Activated T-helper 2 cell treated with anti-CD3 and anti-CD28 coated beads, Interferon-gamma antibody, Interleukin-2, Interleukin-4, amounts not matched to agents 10 μg/mL and 5 μg/mL and 100 μg/mL, durations not matched to agents 14 hours and 24 hours and 36 hours (primary cell): ENCODE measurements at places on chromosomes 5 and 9.

GRCh38 chr5:154701181-154701580 is 54.0 kb upstream of the LARP1 start:
- no peak for DNase-seq

- no peak for DNase-seq
These were observed 91.2 kb downstream of the RFK start for GRCh38 chr9:76302947-76303550.

- DNase-seq = no peak
These were observed 66.7 kb upstream of the PRDM9 start for GRCh38 chr5:23440703-23441102.

DNA sequence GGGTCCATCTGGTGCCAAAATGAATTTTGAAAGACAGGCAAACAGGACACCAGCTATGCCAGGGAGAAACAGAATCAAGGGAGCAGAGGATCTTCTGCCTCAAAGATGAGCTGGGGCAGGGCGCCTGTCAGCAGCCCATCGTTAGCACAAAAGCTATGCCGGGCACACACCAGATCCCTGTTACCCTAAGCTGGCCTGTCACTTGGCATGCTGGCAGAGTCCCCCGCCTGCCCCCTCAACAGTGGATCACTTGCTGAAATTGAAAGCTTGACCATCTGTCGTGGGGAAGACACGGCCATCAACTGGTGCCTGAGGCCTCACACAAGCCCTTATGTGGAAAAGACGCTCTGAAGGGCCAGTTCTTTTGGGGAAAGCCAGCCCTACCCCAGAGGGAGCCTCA is 256.4 kb downstream of the EBF1 start:
- no peak for DNase-seq

DNA sequence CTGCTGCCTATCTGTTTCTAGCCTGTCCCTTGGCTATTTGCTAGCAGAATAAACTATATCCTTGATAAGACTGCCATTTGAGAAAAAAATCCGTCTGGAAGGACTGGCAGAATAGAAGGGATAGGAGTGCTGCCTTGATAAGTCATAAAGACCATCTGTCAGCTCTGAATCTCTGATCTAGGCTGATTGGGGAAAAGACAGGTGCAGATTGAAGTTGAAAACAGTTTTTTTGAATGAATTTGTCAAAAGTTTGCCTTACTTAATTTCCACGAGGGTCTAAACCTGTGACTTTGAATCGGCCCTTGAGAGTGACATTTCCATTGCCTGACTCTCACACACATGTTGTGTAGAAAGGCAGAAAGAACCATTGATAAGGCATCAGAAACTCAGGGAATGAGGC is 218.6 kb downstream of the MAN2A1 start:
- no peak for DNase-seq

- no peak for DNase-seq
These were observed 191.1 kb upstream of the DMRT1 start for GRCh38 chr9:650362-650761.

- no peak for DNase-seq
These were observed 138.4 kb upstream of the ALDH1B1 start for GRCh38 chr9:38254151-38254550.

DNA sequence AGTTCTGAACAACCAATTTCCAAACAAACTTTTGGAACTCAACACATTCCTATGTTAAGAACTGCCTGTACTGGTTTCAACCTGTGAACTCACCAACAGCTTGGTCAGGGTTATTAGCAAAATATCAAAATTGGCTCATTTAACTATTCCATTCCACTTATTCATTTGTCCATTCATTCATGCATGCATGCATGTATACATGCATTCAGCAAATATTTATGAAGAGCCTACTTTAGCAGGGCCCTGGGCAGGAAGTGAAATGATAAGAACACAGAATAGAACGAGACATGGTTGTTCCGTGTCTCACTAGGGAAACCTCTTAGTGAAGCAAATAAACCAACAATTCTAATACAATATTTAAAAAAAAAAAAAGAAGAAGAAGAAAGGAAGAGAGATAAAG is 107.4 kb downstream of the GLIS3 start:
- no peak for DNase-seq

DNA sequence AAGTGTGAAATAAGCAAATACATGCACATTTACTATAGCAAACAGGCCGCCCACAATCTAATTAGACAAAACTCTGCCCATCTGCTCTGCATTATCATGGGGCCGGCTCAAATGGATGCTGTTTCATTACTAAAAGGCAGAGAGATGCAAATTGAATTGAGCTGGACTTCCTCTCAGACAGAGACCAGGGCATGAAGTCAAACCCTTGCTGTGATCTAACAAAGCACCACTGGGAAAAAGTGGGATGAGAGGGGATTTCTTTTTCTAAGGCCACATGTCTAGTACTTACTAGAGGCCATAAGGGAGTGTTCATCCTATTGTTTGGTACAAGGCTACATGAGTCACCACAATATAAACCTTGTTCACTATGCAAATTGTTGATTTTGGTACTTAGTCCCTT is 614.7 kb downstream of the ISL1 start:
- DNase-seq = no peak

GRCh38 chr5:37554938-37555337 is 175.8 kb downstream of the WDR70 start:
- DNase-seq = no peak

- no peak for DNase-seq
These were observed at the start of gene ARL14EPL for GRCh38 chr5:116032094-116032517. Gene ARL14EPL, plus strand, starts transcription at chr5:116032472. Its CDS starts 18,994 bp downstream, at chr5:116051466.

DNA sequence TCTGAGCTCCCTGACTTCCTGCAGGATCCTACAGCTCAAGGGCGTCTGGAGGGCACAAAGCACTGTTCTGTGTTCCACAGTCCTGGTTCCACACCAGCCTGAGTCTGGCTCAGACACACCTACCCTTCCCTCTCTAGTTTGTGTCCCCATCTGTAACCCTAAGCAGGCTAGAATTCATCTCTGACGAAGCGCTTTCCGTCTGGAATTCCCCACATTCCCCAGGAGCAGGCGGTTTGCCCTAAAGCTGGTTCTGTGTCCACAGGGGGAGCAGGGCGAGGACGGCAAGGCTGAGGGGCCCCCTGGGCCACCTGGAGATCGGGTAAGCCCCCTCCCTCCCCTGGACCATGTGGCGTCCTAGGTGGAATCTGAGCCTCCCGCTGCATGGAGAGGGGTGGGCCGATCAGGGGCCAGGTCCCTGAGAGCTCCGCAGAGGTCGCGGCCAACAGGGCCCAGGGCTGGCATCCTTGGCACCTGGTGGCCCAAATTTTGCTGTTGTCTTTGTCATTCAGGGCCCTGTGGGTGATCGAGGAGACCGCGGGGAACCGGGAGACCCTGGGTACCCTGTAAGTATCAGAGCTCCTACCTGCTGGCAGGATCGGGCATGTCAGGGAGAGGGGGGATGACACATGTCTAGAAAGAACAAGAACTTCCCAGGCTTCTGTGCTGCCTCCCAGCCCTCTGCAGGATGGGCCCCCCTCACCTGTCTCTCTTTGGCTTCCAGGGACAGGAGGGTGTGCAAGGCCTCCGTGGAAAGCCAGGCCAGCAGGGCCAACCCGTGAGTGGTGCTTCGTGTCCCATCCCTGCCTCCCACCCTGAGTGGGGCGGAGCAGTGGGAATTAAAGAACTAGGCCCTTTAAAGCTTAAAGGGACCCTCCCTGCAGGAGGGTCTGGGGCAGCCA is 34.5 kb upstream of the ORM1 start:
- no peak for DNase-seq

- DNase-seq = no peak
These were observed 80.7 kb upstream of the C9orf72 start for GRCh38 chr9:27653957-27654356.

DNA sequence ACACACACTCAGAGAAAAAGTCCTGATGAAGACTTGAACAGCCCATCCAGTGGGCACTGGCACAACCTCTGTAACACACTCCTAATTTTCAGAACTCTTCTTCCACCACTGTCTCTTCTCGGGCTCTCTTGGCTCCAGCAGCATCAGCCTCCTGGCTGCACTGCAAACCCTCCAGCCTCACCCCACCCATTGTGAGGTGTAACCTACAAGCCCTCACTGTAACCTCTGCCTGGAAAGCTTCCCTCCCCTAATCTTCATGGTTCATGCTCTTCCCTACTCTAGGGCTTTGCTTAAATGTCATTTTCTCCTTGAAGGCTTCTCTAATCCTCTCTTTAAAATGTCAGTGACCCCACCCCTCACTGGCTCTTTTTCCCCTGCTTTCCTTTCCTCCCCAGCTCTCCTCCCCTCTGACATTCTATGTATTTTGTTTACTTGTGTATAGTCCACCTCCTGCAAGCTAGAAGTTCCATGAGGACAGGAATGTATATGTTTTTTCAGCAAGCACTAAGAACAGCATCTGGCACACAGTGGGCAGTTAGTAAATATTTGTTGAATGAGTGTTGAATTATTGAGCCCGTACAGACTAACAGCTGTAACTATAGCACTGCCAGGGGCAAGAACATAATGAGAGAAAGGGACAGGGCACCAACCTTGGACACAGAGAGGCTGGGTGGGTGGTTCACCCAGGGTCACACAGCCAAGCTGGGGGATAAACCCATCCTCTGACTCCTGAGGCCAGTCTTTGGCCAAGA is 76.4 kb downstream of the ESM1 start:
- DNase-seq = no peak

- no peak for DNase-seq
These were observed 1635.4 kb upstream of the C9orf72 start for GRCh38 chr9:29208670-29209069.

DNA sequence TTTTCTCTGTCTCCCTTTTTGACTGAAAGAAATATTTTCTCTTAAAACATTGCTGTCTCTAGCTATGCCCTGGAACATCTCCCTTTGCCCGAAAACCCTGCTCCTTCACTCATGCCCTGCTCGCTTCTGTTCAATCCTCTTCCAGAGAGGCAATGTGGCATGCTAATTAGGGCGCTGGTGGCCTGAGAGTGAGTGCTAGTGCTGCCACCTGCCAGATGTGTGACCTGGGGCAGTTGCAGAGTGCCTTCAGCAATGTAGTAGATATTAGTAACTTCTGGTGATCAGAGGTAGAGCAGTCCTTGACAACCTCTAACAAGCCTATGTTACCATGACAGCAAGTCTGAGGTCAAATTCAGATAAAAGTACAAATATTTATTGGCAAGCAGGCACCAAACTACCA is 119.5 kb upstream of the OSMR start:
- DNase-seq = no peak

GRCh38 chr5:104178829-104179456 is 616.4 kb upstream of the NUDT12 start:
- DNase-seq = no peak

DNA sequence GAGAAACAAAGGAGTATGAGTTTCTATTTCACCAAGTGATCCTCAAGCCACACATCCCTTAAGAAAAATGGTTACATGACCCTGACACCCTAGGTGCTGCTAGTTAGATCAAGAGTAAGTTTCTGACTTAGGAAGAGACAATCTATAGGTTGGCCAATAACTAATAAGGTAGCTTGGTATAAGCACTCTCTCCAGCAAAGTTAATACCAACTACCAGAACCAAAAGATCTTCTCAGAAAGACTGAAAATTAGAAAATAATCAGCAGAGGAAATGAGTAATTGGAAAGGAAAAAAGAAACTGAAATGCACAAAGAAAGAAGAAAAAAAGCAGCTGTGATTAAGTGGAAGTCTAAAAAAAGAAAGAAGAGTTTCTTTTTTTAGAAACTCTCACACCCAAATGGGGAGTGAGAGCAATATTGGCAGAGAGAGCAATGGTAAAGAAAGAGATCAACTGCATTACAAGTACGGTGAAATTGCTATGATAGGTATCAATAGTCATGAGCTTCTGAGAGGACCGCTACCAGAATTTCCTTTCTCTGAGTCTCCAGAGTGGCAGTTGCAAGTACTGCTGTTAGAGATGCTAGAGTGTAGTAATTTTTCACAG is 195.5 kb downstream of the TMEM167A start:
- no peak for DNase-seq

DNA sequence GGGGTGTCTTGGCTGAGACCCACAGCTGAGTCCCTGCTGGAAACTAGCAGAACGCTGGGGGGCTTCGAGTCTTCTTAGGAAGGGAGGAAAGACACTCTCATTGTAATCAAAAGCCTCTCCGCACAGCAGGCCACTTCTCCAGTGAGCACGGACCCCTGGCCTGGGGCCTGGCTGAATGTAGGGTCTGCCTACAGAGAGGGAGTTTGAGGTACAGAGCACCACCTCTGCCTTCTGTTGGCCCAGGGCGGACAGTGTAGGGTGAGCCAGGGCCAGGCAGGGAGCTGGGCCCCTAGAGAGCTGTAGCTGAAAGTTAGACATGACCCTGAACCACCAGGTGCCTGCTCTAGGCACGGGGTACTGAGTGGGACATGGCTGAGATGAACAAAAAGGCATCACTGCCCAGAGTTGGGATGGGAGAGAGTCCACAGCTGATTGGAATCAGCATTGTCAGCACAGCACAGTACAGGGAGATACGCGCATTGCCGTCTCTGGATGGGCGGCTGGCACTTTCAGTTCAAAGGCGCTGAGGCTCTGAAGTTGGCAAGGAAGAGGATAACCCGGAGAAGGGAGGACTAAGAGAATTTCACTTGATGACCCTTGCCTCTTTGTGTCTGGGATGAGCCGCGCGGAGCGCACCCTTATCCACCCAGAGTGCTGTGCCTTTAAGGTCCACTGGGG is 363 bp upstream of the SLC25A48 start:
- no peak for DNase-seq

- DNase-seq = no peak
These were observed 939.4 kb upstream of the DMAC1 start for GRCh38 chr9:8738945-8739344.

GRCh38 chr9:82206946-82207345 is 218.4 kb downstream of the SPATA31D1 start:
- DNase-seq = no peak

GRCh38 chr5:135235551-135236227 is 163.3 kb downstream of the MACROH2A1 start:
- DNase-seq = no peak

DNA sequence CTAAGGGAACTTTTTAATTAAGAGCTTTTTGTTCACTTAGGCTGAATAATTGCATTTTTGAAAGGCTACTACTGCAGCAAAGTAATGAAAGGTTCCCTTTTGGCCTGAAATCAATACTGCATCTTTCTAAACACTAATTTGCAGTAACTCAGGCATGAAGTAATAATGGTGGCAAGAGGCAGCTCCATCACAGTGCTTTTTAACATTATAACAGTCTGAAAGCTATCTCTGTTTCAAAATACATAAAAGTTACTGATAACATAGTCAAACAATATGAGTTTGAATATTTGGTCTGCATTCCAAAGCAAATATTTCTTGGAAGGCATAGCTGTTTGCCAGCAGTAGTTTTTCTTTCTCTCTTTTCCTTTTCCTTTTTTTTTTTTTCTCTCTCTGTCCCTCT is 113.4 kb downstream of the FBN2 start:
- no peak for DNase-seq

GRCh38 chr5:178375348-178375747 is 142.7 kb upstream of the PHYKPL start:
- no peak for DNase-seq

GRCh38 chr9:757246-757881 is 84.1 kb upstream of the DMRT1 start:
- DNase-seq = no peak
